ENCODE measurements at places on chromosomes 11 and 22. TPM values are rescaled to one million over a fixed set of nuclear protein-coding genes. Genes with fewer than 3 reads are reported as not detected.

Gene SLC22A6
- 1.3 TPM for total RNA-seq

Gene OR8G1
- total RNA-seq = not detected

Gene PRODH
- total RNA-seq = 2.8 TPM

Gene OR51V1
- total RNA-seq = not detected

Gene TREH
- not detected for total RNA-seq

Data from parietal lobe (tissue), 2 donors.